ENCODE measurements at places on chromosomes 12 and 14.

DNA sequence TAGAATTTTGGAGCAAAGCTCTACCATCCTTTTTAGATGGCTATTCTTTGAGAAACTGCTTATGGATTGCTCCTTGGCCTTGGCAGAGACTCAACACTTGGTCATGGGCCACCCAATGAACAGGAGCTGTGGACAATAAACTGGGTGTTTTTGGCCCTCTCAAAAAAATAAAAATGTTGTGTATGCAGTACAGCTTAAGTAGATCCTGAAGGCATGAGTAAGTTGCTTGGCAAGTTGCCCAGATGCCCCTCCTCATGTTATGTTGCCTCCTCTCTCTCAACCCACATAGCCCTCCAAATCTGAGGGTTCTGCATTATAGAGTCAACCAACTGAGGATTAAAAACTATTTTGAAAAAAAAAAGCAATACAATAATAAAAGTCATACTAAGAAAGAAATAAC lies 124.9 kb downstream of the ATP23 start:
- no peak for DNase-seq

- no peak for DNase-seq
These were observed 1.5 kb upstream of the STAT6 start for GRCh38 chr12:57112492-57113294.

DNA sequence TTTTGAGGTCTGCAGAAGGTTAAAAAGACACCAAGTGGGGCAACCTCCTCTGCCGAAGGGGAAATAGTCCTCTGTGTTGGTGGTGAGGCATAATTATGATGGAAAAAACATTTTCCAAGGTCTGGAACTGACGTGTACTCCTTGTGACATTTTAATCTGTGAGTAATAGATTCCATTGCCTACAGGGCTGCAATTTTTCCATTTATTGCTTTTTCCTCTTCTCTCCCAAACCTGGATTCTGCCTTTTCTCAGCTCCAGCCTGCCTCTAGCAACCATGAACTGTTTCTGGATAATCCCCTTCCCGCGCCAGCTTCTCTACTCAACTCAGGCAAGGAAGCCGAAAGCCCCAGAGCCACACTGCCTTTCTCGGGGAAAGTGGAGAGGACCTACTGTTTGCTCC lies 230.1 kb upstream of the PLXNC1 start:
- no peak for DNase-seq

- DNase-seq, result no peak
These were observed 102.0 kb downstream of the PRMT8 start for GRCh38 chr12:3592856-3593625.

DNA sequence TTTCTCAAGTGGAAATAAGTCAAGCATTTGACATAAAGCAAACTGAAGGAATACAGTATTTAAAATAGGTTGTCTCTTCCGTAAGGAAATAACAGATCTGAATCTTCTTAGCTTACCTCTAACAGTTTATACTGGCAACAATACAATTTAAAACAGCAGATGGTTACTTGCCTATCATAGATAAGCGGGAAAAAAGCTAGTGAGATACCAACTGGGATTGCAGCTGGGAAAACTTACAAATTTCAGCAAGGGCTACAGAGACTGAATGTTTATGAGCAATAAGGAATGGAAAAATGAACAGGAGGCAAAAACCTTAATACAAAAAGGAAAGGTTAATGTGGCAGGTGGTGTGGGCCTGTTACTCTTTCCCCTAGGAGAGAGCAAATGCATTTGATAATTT lies 220.0 kb downstream of the RASSF9 start:
- no peak for DNase-seq

GRCh38 chr14:98946940-98947339 lies 325.1 kb downstream of the BCL11B start:
- no peak for DNase-seq

DNA sequence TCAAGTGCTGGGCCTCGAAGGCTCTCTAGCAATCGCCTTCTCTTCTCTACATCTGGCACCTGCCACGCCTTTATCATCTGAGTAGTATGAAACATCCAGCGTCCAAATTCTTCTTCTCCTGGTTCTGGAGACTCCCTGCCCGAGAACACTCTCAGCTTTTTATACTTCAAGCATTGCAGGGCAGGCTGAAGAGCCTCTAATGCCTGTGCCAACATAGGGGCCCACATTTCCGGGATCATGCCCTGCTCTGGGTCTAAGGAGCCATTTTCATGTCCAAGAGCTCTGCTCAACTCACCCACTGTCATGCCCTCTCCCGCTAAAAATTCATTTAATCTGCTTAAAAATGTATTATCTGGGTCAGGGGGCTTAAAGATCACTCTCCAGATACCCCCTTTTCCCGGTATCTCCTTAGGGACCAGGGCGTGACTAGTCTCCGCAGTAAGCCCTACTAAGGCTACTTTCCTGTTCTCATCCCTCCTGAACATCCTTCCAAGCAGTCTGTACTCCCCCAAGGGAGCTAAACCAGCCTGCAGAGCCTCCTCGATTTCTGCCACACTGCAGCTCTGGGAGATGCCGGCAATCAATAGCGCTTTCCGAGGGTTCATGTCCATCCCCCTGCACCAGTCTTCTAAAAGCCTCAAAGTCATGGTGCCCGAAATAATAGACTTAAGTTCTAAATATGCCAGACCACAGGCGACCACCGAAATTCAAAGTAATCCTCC lies 940 bp downstream of the MOAP1 start:
- DNase-seq, result no peak

DNA sequence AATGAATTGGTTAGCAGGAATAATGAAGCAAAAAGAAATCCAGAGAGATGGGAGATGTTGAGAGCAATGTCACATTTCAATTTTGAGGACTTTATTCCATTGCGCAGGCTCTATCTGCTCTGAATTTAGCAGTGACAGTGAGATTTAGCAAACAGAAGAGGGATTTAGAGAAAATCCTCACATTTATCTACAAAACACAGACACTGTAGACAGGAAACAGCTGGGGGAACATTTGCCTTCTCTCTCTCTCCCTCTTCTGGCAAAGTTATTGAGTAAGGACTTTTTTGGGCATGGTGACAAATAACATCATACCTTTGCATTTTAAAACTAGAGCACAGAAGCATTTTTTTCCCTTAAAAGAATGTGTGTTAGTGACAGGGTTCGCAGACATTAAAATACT lies at the start of gene IGF1:
Gene IGF1, minus strand, starts transcription at position 158 of the 400 bp plus-strand sequence. CDS start 182 bp downstream, outside the sequence.
- no peak for DNase-seq

- no peak for DNase-seq
These were observed 84.7 kb downstream of the ZNF664 start for GRCh38 chr12:124057691-124058090.

- DNase-seq, result no peak
These were observed 29.6 kb upstream of the PRMT8 start for GRCh38 chr12:3461391-3461790.

DNA sequence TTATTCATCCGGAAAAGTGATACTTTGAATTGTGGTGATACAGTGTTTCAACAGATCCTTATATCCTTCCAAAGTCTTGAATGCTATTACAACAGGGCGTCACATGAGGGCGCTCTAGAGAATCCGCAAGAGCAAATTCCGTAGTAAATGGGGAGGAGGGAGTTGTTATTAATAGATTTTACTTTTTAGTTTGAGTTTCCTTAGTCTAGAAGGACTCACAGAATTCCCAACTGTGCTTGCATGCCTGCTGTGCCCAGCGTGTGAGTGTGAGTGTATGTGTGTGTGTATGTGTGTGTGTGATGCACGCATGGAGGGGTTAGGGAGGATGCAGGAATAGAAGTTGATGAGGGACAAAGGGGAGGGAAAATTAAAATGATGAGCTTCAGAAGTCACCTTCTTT lies 375.3 kb downstream of the C12orf75 start:
- DNase-seq, result peak; percentile 46

GRCh38 chr14:89760086-89760485 lies 194.4 kb downstream of the EFCAB11 start:
- DNase-seq, result no peak

GRCh38 chr12:34398366-34398705 lies 376.0 kb downstream of the ALG10 start:
- no peak for DNase-seq

- DNase-seq, result no peak
These were observed 165.5 kb upstream of the DIO3 start for GRCh38 chr14:101395779-101396178.

GRCh38 chr12:67355428-67356379 lies 86.5 kb downstream of the CAND1 start:
- peak; percentile 21 for DNase-seq

DNA sequence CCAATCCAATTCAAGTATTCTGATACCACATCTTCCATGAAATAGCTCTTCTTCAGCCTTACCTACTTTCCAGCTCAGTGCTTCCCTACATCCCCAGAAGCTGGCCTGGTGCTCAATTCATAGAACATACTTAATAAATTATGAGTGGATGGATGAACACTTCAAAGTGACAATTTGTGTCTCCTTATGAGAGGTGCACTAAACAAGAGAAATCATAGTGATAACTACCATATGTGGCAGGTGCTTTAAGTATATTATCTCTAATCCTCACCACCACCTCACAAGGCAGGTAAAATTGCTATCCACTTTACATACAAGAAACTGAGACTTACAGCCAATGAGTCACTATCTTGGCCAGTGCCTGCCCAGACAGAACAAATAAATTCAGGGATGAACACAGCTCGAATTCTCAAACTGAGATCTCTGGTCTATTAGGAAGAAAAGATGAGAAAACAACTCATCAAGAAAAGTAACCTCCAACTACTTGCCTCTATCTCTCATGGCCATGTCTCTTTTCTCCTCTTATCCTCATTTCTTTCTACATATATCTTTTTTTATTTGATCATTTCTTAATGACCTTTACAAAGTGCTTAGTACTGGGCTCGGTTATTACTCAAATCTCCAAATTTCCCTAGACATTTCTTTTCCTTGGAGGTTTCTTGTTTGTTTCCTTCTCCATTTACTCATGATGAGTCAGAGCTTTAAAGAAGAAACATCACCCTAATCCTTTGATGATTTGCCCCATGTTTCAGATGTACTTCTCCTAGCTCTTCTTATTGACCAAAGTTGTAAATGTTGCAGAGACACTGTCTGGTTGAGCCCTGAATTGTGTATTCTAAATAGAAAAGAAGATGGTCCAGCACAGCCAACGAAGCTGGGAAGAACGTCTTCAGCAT lies 161.5 kb downstream of the RPS29 start:
- DNase-seq, result no peak

DNA sequence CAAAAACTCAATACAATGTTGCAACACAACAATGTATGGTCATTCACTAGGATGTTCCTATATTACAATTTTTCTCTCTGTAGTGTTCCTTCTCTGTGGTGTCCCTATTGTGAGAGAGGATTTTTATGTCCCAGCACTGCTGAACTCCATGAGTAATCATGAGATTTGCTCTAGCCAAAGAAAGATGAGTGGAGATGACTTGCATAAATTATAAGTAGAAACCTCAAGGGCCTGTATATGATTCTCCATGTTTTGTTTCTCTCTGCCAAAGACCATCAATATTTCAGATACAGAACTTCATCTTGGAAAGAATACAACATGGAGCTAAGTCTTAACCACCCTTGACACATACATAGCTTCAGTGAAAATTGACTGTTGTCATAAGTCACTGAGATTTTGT lies 579.1 kb downstream of the TMTC2 start:
- DNase-seq, result no peak

- DNase-seq, result no peak
These were observed 48.6 kb upstream of the RHOJ start for GRCh38 chr14:63155511-63156185.

All from NCI-H1930 (cell line).